ENCODE measurements at places on chromosomes 11 and 22.

- DNase-seq = peak; percentile 21
- H3K4me1 ChIP-seq = peaks cover 11% of the 10 kb centered on the region
- no peak overlapping the region for H3K4me3 ChIP-seq
- no peaks in the 10 kb centered on the region for H3K27me3 ChIP-seq
These were observed 7.3 kb upstream of the SPINDOC start for GRCh38 chr11:63805844-63806415.

DNA sequence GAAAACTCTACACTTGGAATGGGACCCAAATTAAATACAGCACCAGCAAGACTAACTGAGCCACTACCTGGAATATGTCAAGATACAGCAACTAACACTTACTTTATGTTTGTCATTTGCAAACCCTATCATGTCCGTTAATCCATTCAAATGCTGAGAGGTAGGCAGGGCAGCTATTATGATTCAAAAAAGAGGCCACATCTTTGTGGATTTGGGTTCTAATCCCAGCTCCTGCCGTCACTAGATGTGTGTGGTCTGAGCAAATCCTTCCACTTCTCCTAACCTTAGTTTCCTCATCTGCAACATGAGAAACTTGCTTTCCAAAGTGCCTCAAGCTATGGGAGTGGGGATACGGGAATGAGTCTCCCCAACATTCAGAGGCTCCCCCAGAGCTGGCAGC is 24.2 kb downstream of the FLI1 start:
- peaks cover 9% of the 10 kb centered on the region for H3K36me3 ChIP-seq
- no peaks in the 10 kb centered on the region for H3K27me3 ChIP-seq
- H3K27ac ChIP-seq = peak overlapping the region; percentile 97
- H3K4me1 ChIP-seq = peaks cover 46% of the 10 kb centered on the region

DNA sequence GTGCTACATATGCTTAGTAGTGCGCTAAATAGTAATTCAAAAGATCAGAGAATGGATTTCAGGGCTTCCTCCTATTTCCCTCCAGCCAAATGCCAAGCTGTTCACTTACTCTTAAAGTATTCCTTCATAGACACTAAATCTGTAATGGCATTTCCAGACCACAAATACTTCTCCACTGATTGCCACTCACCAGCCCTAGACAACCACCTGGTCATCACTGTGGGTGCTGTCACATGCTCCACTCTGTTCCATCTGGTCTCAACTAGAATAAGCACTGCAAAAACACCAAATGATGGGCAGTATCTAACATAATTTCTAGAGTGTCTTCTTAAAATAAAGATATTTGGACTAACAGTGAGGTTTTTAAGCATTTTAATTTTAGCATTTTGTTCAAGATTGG is 341.3 kb downstream of the AASDHPPT start:
- H3K4me1 ChIP-seq = peaks cover 3% of the 10 kb centered on the region
- no peaks in the 10 kb centered on the region for H3K36me3 ChIP-seq
- no peaks in the 10 kb centered on the region for H3K27me3 ChIP-seq
- H3K27ac ChIP-seq = no peak overlapping the region
- no peak for DNase-seq

- peak; percentile 87 for DNase-seq
- peak overlapping the region; percentile 70 for H3K27ac ChIP-seq
- peaks cover 11% of the 10 kb centered on the region for H3K4me1 ChIP-seq
These were observed 121.5 kb downstream of the CD44 start for GRCh38 chr11:35260342-35260985.

DNA sequence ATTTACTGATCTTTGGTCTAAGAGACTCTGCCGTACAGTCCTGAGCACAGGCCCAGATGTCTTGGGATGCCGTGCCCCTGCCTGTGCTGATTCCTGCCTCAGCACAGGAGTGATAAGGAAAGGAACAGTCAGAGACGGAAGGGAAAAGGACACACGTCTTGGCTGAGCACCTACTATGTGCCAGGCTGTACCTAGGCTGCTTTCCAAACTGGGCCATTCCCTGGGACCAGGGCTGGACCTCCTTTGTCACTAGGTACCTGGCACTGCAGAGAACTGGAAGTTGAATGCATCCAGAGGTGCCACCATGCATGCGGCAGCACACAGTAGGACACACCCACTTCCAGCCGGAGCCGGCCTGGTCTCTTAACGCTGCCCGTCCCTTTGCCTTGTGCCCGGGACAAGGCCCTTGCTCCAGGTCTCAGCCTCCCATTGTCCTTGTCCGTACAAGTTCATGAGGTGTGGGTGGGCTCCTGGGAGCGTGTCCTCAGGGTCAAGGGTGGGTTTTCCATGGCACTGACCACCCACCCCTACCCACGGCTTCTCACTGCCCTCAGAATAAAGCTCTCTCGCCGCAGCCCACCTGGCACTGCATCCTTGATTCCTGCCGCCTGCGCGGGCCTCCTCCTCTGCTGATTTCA is 1.1 kb upstream of the SSTR3 start:
- DNase-seq = peak; percentile 56
- H3K4me3 ChIP-seq = no peak overlapping the region
- no peak overlapping the region for H3K27ac ChIP-seq
- H3K27me3 ChIP-seq = peaks cover 41% of the 10 kb centered on the region
- peaks cover 7% of the 10 kb centered on the region for H3K4me1 ChIP-seq
- H3K36me3 ChIP-seq = no peaks in the 10 kb centered on the region

- H3K27ac ChIP-seq = no peak overlapping the region
- no peak overlapping the region for H3K4me3 ChIP-seq
- no peak for DNase-seq
These were observed 168.1 kb downstream of the ADAMTS15 start for GRCh38 chr11:130616573-130616972.

DNA sequence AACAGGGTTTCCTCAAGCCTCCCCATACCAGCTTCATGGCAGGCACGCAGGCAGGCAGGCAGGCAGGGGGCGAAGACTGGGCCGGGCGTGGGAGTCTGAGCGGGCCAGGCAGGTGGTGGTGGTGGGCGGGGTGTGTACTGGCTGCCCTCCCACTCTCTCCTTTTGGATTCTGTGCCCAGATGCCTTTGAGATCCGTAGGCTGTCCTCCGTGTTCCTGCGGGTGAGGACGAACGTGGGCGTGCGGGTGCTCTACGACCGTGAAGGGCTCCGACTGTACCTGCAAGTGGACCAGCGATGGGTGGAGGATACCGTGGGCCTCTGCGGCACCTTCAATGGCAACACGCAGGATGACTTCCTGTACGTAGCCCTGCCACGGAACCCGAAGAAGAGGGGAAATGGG is 23.0 kb downstream of the OTOG start:
- H3K4me1 ChIP-seq = no peaks in the 10 kb centered on the region
- H3K27ac ChIP-seq = no peak overlapping the region
